ENCODE measurements at places on chromosomes 5 and 9.

DNA sequence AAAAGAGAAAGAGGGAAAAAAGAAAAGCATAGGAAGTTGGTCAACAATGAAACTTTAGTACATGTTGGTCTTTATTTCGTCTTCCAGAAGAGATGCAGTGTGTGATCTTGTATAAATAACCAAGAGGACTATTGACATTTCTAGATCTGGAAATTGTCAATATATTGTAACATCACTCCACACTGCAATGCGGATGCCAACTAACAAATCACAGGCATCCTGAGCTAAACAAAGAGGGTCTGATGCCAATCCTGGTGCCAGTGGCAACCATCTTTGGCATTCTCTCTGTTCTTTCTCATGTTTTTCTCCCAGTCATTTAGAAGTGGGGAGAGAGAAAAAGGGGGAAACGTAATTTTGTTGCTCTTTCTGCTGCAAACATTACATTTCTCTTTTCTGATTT lies 9.7 kb downstream of the NFIB start:
- H3K4me3 ChIP-seq, result no peak overlapping the region
- peaks cover 44% of the 10 kb centered on the region for H3K27me3 ChIP-seq
- H3K36me3 ChIP-seq, result no peaks in the 10 kb centered on the region
- DNase-seq, result no peak

DNA sequence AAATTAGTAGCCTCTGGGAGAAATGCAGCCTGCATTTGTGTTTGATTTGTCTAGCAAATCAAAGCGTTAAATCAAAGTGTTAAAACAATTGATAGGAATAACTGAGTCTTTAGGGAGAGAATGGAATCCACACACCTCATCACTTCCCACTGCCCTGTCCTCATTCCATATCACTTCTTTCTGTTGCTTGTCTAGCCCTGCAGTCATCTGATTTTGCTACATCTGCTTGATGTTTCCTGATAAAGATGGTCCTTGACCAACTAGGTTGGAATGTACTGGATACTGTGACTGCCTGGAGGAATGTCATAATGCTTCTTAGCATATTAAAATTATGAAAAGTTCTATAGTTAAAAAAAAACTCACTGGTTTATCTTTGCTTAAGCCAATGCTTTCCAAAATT lies 119.9 kb downstream of the DOCK2 start:
- no peak overlapping the region for H3K4me3 ChIP-seq
- no peak for DNase-seq
- H3K27me3 ChIP-seq, result no peaks in the 10 kb centered on the region

GRCh38 chr9:13131416-13131815 lies 148.1 kb downstream of the MPDZ start:
- no peak for DNase-seq
- H3K4me3 ChIP-seq, result no peak overlapping the region
- H3K36me3 ChIP-seq, result no peaks in the 10 kb centered on the region
- H3K4me1 ChIP-seq, result no peaks in the 10 kb centered on the region
- no peak overlapping the region for H3K27ac ChIP-seq

DNA sequence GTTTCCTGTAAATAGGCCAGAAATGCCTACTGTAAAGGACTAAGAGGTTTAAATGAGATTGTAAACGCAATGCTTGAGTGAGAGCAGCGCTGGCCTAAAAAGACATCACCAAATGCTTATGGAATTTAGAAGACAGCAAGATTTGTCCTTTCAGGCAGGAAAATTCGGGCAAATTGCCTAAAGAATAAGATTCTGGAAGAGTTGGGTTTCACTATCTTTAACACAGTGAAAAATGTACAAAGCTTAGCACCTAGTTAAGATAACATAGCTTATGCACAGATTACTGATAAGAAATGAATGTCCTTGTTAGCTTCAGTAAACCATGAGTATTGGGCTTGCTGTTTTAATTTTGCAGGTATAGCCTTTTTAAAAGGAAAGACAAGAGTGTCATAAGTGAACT lies 4.7 kb downstream of the FKBP15 start:
- DNase-seq, result no peak
- H3K36me3 ChIP-seq, result peaks cover 9% of the 10 kb centered on the region
- peaks cover 36% of the 10 kb centered on the region for H3K4me1 ChIP-seq
- H3K27ac ChIP-seq, result no peak overlapping the region

DNA sequence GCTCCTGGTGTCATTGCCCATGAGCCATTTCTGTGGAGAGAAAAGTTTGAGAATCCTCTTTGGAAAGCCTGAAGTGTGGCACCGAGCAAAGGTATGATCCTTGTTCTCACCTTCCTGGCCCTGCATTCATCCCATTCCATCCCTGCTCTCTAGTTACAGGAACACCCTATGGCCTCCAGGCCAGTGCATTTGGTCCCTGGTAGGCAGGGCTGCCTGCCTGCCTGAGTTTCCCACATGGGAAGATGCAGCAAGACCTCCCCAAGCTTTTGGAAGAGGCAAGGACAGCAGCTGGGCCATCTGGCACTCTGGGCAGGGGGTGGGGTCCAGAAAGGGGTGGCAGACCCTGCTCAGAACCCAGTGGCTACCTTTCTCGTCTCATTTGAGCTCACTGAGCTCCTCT lies 24.5 kb downstream of the IGIP start:
- H3K27ac ChIP-seq, result no peak overlapping the region
- H3K36me3 ChIP-seq, result no peaks in the 10 kb centered on the region
- peaks cover 8% of the 10 kb centered on the region for H3K4me1 ChIP-seq

- H3K27ac ChIP-seq, result no peak overlapping the region
- no peaks in the 10 kb centered on the region for H3K4me1 ChIP-seq
- no peak overlapping the region for H3K4me3 ChIP-seq
- H3K36me3 ChIP-seq, result no peaks in the 10 kb centered on the region
Observed at GRCh38 chr5:26681861-26682260, 356.5 kb downstream of the CDH9 start.

DNA sequence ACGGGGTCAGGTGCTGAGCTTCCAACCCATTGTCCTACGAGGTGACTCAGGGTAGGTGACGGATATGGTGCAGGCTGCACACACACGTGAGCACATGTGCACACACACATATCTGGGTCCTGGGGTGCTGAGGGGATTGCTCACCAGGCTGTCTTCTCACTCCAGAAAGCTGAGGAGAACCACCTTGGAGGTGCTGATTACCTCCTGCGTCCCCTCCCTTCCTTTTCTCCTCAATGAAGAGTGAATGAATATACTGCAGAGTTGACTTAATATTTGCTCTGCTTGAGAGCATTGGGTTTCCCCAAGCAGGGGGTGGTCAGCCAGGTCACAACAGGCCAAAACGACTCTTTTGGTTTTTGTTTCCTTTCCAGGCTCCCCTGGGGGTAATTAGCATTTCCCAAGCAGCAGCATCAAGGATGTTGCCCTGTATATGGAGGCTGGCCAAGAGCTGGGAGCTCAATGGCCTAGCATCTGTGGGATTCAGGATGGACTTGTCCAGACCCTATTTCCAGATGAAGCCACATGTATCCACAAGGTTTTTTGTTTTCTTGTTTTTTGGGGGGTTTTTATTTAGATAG lies 49.7 kb downstream of the PDZD2 start:
- no peak overlapping the region for H3K4me3 ChIP-seq
- H3K27me3 ChIP-seq, result peaks cover 2% of the 10 kb centered on the region
- no peak overlapping the region for H3K27ac ChIP-seq
- no peak for DNase-seq
- H3K36me3 ChIP-seq, result no peaks in the 10 kb centered on the region
- H3K4me1 ChIP-seq, result no peaks in the 10 kb centered on the region

GRCh38 chr9:94770334-94770733 lies 43.8 kb downstream of the AOPEP start:
- no peak for DNase-seq
- H3K36me3 ChIP-seq, result peaks cover 7% of the 10 kb centered on the region
- H3K27me3 ChIP-seq, result no peaks in the 10 kb centered on the region
- H3K27ac ChIP-seq, result no peak overlapping the region

DNA sequence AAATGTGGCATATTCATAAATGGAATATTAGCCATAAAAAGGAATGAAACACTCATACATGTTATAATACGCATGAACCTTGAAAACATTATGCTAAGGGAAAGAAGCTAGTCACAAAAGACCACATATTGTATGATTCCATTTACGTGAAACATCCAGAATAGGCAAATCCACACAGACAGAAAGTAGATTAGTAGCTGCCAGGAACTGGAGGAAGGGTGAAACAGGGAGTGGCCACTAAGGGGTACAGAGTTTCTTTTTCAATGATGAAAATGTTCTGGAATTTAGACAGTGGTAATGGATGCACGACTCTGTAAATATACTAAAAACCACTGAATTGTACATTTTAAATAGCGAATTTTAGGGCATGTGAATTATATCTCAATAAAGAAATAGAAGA lies 39.4 kb downstream of the STRBP start:
- peaks cover 30% of the 10 kb centered on the region for H3K4me1 ChIP-seq
- peaks cover 4% of the 10 kb centered on the region for H3K36me3 ChIP-seq
- H3K27me3 ChIP-seq, result no peaks in the 10 kb centered on the region
- DNase-seq, result no peak
- H3K4me3 ChIP-seq, result no peak overlapping the region
- H3K27ac ChIP-seq, result no peak overlapping the region

- DNase-seq, result no peak
- no peak overlapping the region for H3K27ac ChIP-seq
- no peaks in the 10 kb centered on the region for H3K4me1 ChIP-seq
Observed at GRCh38 chr5:138229387-138229786, 16.3 kb upstream of the CDC23 start.

- DNase-seq, result no peak
- no peak overlapping the region for H3K27ac ChIP-seq
- H3K4me1 ChIP-seq, result no peaks in the 10 kb centered on the region
- no peaks in the 10 kb centered on the region for H3K27me3 ChIP-seq
- H3K4me3 ChIP-seq, result no peak overlapping the region
Observed at GRCh38 chr9:110432253-110432652, 94.6 kb upstream of the TXNDC8 start.

GRCh38 chr5:74013222-74013621 lies 387.2 kb downstream of the ARHGEF28 start:
- DNase-seq, result no peak
- no peak overlapping the region for H3K27ac ChIP-seq
- peaks cover 28% of the 10 kb centered on the region for H3K27me3 ChIP-seq
- H3K4me1 ChIP-seq, result no peaks in the 10 kb centered on the region
- H3K36me3 ChIP-seq, result no peaks in the 10 kb centered on the region
- no peak overlapping the region for H3K4me3 ChIP-seq

- no peaks in the 10 kb centered on the region for H3K36me3 ChIP-seq
- no peak overlapping the region for H3K27ac ChIP-seq
- peaks cover 4% of the 10 kb centered on the region for H3K27me3 ChIP-seq
- peaks cover 7% of the 10 kb centered on the region for H3K4me1 ChIP-seq
- no peak for DNase-seq
- no peak overlapping the region for H3K4me3 ChIP-seq
Observed at GRCh38 chr9:124813501-124814163, 36.7 kb downstream of the OLFML2A start.

DNA sequence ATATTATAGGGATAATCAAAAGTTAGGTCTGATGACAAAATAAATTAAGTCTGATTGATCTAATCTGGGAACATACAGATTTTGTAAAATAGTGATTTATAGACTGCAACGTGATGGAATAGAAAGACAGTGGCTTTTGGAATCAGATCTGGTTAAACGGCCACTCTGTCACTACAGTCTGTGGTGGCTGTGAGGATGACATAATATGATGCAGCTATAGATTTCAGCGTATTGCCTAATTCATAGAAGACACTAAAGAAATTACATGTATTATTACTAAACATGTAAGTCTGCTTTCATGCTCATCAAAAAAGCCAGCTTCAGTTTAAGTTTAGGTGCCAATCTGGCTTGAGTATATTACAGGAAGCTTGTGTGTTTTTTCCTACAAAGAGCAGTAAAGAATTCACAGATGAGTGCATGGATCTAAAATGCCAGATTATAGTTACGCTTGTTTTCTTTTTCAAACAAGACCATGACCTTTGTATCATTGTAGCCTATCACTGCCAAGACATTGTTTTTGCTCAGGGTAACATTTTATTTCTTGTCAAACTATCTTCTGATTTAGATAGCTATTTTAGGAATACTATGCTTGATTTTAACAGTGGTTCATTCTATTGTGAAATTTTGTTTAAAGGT lies 25.7 kb downstream of the CPEB4 start:
- H3K4me1 ChIP-seq, result no peaks in the 10 kb centered on the region
- H3K27ac ChIP-seq, result no peak overlapping the region
- no peak overlapping the region for H3K4me3 ChIP-seq
- peaks cover 5% of the 10 kb centered on the region for H3K36me3 ChIP-seq

- no peaks in the 10 kb centered on the region for H3K4me1 ChIP-seq
- no peak for DNase-seq
- no peak overlapping the region for H3K27ac ChIP-seq
- no peak overlapping the region for H3K4me3 ChIP-seq
Observed at GRCh38 chr5:112338681-112339337, 80.3 kb downstream of the EPB41L4A start.

GRCh38 chr5:83026516-83026915 lies 50.7 kb downstream of the TMEM167A start:
- no peak for DNase-seq
- no peak overlapping the region for H3K4me3 ChIP-seq
- no peak overlapping the region for H3K27ac ChIP-seq
- no peaks in the 10 kb centered on the region for H3K27me3 ChIP-seq
- H3K4me1 ChIP-seq, result no peaks in the 10 kb centered on the region

DNA sequence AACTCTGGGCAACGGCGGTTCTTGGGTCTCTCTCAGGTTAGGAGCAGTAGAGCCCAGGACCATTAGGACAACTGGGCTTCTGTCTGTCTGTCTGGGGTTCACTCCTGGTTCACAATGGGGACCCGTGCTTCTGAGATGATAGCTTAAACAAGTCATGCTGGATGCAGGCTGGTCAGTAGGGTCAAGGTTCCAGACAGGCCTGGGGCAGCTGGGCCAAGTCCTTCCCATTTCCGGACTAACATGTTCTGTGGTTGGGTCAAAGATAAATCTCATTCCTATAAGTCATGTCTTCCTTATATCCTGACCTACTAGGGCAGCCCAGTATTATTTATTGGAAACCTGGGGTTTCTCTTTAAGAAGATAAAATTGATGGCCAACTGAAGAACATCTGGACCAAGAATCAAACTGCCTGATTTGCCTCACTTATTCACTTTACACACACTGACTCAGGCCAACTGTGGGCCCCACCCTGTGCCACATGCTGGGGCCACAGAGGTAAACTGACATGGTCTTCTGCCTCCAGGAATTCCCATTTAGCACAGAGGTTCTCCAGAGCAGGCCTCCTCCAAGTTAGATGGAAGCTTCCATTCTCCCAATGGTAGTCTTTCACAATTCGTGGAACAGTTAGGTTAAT lies 8.3 kb downstream of the HDHD3 start:
- H3K27ac ChIP-seq, result no peak overlapping the region
- peaks cover 4% of the 10 kb centered on the region for H3K36me3 ChIP-seq
- no peak overlapping the region for H3K4me3 ChIP-seq
- H3K4me1 ChIP-seq, result no peaks in the 10 kb centered on the region

- H3K27ac ChIP-seq, result no peak overlapping the region
- peaks cover 57% of the 10 kb centered on the region for H3K36me3 ChIP-seq
- no peaks in the 10 kb centered on the region for H3K4me1 ChIP-seq
- no peak for DNase-seq
- no peaks in the 10 kb centered on the region for H3K27me3 ChIP-seq
Observed at GRCh38 chr5:146126068-146126467, 20.7 kb upstream of the PLAC8L1 start.
